ENCODE measurements at places on chromosomes 5 and 9. TPM values are rescaled to one million over a fixed set of nuclear protein-coding genes. Genes with fewer than 3 reads are reported as not detected.

The MELK gene
- total RNA-seq: 8.2 TPM

GRCh38 chr5:36796155-36796554 is 80.4 kb upstream of the NIPBL start:
- no peak for DNase-seq

- DNase-seq: no peak
Measured at GRCh38 chr5:11037941-11038340, 276.9 kb upstream of the DAP start.

- DNase-seq: no peak
Measured at GRCh38 chr5:119427060-119427459, 25.2 kb upstream of the HSD17B4 start.

GRCh38 chr9:111945216-111945615 is 48.6 kb downstream of the UGCG start:
- DNase-seq: no peak

DNA sequence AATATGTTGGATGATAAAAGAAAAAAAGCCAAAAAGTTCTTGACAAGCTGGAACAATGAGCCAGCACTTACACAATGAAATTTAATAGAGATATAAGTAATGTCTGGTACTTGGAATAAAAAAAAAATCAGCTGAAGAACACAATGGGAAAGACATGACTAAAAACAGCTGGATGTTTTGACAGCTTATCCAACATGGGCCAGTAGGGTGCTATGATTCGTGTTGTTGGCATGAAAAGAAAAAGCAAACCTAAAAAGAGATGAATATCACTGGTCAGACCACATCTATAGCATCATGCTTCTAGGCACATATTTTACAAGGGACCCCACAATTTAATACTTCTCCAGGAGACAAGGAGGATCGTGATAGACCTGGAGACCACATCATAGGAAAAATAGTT is 175.3 kb downstream of the ARL15 start:
- DNase-seq: no peak

DNA sequence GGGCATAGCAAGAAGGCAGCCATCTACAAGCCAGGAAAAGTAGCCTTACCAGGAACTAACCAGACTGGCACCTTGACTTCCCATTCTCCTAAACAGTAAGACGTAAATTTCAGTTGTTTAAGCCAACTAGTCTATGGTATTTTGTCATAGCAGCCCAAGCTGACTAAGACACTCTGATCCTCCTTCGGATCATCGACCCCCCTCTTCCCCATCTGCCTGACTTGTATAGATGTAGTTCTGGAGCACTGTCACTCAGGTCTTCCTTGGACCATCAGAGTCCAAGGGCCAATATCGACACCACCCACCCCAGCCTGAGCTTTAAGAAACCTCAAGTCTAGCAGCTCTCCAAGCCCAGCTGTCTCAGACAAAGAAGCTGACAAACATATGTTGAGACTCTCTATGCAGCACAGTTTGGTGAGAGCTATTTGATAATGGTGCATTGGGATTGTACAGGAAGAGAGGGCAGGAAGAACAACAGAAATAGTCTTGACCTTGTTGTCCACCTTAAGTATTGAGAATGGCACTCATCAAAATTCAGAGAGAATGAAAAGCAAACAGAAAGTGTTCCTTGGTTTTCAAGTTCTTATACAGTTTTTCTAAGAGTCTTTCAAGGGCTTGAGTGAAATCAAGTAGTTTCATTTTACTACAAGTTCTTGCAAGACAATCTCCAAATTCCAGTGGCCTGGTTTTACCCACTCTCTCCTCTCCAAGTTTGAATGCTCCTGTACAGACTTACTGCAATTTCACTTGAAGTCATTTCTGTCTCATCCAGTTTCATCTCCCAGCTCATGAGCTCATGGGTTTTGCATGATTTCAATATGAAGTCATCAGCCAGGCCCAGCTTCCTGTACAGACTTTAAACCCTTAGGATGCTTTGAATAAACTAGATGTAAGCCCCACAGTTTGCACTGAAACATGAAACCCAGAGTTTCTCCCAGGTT is 122.3 kb upstream of the RAI14 start:
- DNase-seq: peak; percentile 91

- DNase-seq: no peak
Measured at GRCh38 chr5:173627860-173628392, 11.5 kb upstream of the BOD1 start.

Measured in bronchial epithelial cell (primary cell).